ENCODE measurements at places on chromosomes 4 and X.

DNA sequence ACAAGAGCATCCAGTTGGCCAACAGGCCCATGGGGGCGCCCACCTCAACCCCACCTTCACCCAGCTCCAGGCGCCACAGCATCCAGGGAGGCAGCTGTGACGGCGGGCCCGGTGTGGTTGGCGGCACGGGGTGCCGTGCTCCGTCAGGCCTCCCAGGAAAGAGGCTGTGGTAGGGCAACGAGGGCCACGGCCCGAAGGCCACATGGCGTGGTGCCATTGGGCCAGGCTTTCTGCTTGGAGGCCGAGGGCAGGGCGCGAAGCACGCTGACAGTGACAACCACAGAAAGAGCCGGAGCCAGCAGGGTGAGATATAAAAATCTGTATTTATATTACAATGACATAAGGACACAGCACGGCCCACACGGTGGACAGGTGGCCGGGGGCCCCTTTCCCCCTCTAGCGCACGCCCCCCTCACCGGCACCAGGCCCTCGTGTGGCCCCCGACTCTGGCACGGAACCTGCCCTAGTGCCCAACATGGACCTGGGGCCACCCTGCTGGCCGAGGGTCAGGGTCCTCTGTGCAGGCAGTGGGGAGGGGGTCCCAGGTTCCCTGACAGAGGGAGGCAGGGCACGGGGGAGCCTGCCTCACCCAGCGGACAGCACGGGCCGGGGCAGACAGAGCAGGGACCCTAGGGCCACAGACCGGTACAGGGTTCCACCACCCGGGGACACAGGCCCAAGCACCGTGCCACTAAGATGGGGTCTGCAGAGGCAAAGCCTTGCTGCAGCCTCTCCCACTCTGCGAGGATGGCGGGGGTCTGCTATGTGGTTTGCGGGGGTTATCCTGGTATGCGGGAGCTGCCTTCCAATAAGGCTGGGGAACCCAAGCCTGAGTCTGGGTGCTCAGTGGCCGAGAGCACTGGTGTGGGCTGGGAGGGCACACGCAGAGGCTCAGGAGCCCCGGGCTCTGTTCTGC lies 5.5 kb upstream of the HAUS3 start:
- no peak for DNase-seq

DNA sequence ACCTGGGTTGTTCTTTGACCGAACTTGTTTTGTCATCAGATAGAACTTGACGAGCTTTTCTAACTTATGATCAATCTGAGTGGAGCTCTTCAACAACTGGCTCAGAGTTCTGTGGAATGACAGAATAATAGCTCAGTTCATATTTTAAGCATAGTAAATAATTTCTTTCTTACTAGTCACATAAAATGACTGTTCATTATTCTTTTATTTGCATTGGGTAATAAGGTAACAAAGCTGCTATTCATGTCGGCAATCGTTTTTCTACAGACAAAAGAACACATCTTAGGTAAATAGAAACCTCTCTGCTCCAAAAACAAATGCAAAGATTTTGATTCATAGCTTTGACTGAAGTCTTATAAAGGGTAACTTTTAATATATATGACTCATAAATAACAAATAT lies 57.3 kb upstream of the CXCL8 start:
- no peak for DNase-seq

DNA sequence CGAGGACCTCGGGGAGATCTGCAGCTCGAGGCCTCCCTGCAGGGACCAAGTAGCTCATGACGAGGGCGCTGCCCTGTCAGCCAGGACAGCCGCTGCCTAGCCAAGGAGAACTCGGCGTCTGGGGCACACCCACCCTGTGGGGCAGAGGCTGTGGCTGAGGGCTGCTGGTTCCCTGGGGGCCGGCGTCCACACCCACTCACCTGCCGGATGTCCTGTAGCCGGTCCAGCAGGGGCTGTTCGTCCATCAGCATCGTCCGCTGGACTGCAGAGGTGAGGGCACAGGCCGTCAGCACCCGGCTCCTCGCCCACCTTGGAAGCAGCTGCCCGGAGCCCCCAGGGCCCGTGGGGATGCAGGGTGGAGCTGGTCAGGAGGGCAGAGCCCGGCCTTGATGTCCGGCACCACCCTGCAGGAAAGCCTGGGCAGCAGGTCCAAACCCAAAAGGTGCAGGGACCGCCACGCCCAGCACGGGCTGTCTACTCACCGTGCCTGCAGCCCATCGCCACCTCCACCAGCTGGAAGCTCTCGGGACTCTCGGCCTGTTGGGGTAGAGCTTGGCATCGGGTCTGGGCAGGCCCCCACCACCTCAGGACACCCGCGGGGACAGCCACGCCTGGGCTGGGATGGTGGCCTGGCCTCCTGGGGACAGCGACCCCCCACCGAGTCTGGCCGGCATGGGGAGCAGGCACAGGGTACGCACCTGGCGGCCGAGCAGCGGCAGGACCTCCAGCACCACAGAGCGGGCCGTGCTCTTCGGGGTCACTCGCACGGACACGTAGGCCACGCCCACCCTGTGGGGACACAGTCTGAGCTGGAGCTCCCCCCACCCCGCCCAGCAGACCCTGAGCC lies 6.9 kb downstream of the DGKQ start:
- no peak for DNase-seq

DNA sequence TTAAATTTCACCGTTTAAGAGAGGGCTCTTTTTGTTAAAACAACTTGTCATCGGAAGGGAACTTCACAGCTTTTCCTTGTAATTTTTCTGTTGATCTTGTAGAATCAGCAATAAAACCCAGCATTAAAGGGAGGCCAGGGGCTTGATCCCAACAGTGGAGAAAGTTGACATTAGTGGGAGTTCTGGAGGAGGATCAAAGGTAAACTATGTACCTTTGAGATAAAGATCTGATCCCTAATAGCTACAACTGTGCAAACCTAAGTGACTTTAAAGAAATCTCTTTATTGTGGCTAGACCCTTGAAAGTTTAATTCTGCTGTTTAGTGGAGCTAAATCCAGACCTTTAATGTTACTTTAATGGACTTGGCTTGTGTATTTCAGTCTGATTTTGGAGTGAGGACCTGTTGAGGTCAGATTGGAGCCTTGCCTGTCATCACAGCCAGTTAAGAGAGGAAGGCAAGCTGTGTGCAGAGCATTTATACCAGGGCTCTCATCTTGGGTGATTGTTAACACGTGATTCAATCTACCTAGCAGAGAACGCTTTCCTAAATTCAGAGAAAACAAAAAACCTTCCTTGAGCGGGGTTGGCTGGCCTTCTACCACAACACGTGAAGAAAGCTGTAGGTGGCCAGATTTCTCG lies 1.7 kb downstream of the DOCK11 start:
- no peak for DNase-seq

DNA sequence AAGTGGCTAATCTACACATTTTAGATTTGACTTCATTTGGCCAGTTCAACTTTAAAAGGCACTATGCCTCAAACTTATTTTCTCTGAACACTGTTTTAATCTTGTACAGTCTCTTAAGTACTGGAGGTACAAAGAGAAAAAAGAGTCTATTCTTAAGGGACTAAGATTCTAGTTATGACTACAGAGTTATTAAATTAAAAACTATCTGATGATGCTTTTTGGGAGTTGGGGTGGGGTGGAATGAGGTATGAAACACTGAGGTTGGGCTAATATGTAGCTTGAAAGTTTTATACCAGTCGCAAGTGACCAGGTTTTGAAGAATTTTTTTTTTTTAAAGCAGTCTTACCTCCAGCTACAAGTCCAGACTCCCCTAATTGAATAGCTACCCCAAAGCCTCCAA lies 17.7 kb upstream of the GPR34 start:
- no peak for DNase-seq

GRCh38 chr4:35539404-35540055 lies 704.8 kb downstream of the ARAP2 start:
- no peak for DNase-seq

DNA sequence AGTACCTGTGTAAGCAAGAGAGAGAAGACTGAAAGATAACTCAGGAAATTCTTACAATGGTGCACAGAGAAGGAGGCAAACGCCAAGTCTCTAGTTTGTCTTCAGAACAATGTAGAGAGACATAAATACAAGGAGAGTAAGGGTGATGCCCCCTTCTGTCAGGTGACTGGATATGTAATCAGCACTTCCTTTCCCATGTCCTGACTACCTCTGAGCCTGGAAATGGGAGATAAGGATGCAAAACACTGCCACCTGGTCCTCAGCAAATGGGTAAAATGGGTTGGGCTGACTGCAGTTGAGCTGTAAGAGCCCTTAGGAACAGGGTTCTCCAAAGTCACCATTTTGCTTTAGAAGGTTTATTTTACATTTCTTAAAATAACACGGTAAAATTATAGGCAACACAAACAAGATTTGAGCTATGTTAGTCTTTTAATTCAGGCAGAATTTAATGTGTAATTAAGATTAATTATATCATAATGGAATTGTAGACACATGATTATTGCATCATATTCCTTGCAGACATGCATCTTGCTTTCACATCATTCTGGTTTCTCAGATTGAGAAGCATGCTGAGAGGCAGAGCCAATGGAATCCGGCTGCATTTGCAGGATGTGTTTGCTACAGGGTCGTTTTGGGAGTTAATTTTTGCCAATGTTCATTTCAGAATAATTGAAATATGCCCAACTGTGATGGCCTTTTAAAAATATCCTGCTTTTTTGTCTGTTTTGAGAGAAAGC lies 37.2 kb upstream of the ARX start:
- DNase-seq, result no peak

DNA sequence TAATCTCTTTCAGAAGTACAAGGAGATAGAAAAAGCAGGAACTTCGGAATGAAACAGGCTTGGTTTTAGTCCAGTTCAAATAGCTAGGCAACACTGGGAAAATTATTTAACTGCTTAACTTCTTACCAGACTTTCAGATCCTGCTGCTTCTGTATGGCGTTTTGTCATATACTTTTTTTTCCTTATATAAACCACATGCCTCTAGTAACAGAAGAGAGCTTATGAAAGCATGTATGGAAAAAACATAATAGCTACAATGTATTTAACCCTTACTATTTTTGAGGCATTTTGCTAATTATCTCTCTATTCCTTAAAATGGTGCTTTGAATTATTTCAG lies 439.6 kb downstream of the INPP4B start:
- DNase-seq, result no peak

DNA sequence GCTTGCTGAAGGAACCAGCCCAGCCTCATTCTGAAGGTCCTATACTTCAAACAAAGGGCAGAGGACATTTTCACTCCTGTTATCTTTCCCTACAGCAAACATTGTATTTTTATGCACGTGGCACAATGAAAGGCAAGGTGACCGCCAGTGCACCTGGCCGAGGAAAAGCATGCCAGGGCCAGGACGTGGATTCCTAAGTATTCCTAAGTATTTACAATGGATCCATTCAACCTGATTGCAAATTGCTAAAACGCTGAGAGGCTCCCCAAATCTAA lies 127.9 kb upstream of the FTHL17 start:
- DNase-seq, result no peak

GRCh38 chr4:7657545-7658297 lies 223.0 kb upstream of the PSAPL1 start:
- DNase-seq, result no peak
